ENCODE measurements at places on chromosomes 5 and 9.

DNA sequence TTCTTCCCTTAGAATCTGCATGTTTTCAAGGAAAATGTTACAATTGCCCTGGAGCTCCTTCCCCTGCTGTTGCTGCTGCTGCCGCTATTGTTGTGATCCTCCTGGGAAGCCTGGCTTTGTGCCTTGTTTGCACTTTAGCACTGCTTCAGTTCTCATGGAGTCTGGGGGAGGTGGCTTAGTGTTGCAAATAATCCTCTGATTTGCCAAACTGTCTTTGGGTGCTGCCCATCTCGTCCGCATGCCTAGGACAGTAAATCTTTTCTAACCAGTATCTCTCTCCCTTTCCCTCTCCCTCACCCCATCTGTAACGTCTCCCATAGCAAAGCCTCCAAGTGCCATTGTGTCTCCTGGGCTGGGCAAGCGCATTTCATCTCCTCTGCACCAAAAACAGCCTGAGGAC lies 30.3 kb downstream of the FAM240B start:
- DNase-seq = no peak

DNA sequence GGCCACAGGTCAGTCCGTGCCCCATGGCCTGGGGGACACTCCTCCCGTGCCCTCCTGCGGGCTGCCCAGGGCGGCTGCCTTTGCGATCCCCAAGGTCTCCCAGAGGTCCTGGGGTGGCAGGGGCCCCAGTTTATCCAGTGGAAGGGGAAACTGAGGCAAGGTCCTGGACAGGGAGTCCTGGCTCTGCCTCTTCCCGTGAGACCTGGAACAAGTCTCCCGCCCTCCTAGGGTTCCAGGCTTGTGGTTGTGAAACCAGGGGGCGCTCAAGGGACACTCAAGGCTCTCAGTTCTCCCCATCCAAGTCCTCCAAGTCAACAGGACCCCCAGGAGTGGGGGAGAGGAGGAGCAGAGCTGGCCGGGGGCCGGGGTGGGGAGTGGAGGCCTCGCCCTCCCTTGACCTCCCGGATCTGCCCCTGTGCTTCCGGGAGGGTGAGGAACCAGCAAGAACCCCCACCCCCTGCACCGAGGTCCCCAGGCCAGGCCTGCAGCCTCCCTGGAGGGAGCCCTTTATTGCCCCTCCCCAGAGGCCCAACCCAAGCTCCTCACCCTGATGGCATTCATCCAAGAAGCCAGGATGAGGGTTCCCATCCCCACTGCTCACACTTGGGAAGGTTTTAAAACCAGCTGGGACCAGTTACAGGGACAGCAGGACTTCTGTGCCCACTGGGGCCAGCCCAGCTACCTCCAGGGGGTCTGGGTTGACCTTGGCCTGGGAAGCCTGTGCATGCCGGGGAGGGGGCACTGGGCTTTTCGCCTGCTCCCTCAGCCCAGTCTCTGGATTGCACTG lies 24.7 kb upstream of the TMEM250 start:
- no peak for DNase-seq

- no peak for DNase-seq
Measured at GRCh38 chr9:130214776-130215340, 42.7 kb downstream of the NCS1 start.

DNA sequence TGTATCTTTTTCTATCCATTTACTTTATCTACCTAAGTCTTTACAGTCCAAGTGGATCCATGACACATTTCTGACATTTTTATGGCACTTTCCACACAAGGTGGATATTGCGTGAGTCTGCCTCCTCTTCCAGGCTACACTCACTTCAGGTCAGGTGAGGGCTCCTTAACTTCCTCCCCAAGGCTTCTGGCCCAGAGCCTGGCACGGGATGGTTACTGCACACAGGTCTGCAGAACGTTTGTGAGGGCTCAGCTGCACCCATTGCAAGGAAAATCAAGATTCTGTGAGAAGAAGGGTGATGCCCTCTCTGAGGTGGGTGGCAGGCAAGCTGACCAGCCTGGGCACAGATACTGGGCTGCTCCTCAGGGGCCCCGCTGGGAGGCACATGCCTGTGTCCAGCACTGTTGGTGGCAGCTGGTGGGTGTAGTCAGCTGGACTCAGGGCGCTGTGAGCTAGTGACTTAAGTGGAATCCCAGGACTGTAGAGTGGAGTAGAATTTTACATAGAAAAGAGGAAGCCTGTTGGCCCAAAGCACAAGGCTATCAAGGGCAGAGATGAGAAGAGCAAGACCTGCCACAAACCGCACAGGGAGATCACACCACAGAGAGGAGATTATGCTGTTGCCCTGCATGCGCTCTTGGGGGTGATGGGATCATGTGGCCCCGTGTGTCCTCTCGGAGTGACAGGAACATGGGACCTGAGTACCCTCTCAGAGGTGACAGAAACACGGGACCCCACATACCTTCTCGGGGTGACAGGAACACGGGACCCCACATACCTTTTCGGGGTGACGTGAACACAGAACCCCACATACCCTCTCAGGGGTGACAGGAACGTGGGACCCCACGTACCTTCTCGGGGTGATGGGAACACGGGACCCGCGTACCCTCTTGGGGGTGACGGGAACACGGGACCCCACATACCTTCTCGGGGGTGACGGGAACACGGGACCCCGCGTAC lies 21.3 kb downstream of the AHRR start:
- DNase-seq = no peak

GRCh38 chr5:56737002-56737621 lies 78.2 kb upstream of the MAP3K1 start:
- peak; percentile 10 for DNase-seq

GRCh38 chr5:131769336-131769735 lies 27.5 kb downstream of the FNIP1 start:
- no peak for DNase-seq

DNA sequence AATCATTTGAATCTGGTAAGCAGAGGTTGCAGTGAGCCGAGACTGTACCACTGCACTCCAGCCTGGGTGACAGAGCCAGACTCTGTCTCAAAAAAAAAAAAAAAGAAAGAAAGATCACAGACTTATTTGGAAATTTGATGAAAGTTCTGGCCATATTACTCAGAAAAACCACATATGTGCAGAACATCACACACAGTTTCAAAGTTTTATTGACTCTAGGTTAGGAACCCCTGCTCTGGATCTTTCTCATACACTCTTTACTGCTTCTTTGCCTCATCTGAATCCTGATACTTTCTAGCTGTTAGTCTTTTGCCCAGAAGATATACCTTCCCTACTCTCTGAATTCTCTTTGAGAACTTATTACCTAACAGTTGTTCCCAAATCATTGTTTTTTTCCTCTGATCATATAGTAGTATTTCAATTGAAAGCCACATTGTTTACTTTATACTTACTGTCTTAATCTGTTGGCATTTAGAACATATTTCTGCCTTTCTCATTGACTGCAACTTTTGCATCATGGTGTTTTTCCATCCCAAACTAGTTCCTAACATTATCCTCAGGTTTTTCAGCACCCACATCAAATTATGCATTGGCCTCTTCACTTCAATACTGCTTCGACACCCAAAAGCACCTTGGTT lies 68.7 kb downstream of the LNPEP start:
- DNase-seq = no peak

GRCh38 chr9:101693546-101694336 lies 44.7 kb downstream of the GRIN3A start:
- no peak for DNase-seq

GRCh38 chr9:76323490-76323889 lies 70.7 kb downstream of the RFK start:
- DNase-seq = no peak

DNA sequence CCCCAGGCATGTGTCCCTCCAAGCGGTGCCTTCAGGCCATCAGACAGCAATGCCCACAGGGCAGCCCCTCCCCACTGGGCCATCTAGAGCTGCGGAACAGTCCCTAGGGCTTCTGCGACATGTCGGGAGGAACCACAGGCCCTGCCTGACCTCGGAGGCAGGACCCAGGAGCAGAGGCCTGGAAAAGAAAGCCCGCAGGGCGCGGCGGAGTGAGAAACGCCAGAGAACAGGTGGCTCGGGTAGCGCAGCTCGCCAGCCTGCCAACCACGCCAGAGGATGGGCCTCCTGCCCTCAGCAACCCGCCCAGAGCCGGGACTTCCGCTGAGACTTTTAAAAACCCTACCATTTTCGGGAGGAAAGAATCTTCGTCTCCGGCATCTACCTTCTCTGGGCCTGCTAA lies 715 bp downstream of the LCN8 start:
- DNase-seq = no peak

- DNase-seq = no peak
Measured at GRCh38 chr5:143588933-143589662, 185.6 kb upstream of the NR3C1 start.

- no peak for DNase-seq
Measured at GRCh38 chr5:179880848-179881590, 22.4 kb upstream of the MRNIP start.

DNA sequence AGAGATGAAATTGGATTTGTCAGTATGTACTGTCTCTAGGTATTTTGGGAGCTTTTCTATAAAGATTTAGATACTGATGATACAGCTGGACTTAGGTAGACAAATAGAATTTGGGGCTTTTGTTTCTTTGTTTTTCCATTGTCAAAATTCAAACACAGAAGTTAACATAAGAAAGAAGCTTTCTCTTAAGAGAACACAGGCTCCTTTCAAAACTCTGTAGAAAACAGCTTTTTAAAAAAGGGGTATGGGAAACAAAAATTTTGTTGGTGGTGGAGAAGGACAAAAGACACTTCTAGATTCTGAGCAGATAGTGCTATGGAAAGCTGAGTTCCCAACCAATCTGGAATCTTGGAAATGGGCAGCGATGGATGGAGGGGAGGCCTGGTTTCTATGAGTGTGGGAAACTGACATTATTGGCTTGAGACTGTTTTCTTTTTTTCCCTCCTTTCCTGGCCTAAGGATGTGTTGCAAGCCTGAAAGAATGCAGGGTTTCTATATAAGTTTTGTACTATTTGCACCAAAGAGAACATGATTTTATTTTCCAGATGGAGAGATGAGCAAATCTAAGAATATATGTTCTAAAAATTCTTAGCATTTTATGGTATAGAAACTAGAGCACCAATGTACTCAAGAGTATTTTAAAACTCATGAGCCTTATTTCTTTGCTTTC lies 240.0 kb downstream of the PRR16 start:
- DNase-seq = no peak

GRCh38 chr9:137604345-137605086 lies 970 bp upstream of the ARRDC1 start:
- DNase-seq = no peak

DNA sequence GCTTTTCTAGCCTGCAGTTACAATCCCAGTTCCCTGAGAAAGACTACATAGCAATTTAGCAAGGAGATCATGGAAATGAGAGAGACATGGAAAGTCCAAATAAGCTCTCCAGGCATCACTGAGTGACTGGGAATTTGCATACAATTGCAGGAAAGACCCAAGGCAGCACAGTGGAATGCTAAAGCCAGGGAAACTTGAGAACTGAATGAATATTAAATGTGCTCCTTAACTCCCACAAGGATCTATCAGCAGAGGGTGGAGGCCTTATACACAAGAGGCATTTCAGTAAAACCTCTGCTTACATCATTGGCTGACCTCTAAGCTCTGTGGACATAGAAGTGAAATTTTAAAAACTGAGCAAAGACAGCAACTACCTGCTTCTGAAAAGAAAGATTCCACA lies 355.6 kb upstream of the DAB2 start:
- no peak for DNase-seq

DNA sequence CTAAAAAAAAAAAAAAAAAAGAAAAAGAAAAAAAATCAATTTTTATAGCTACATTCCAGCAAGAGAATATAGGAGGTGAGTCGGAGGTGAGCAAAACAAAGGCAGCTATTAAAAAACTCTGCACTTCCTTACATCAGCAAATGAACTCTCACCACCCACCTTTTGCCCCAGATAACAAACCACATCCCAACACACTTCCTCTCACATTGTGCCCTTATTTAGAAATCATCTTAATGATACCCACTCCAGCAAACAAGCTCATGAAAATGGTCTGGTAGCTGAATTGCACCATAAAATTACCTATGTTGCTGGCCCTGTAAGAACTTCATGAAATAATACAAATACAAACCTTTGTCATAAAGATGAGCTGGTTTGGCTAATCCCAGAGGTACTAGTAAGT lies 82.9 kb downstream of the CEMIP2 start:
- peak; percentile 27 for DNase-seq

DNA sequence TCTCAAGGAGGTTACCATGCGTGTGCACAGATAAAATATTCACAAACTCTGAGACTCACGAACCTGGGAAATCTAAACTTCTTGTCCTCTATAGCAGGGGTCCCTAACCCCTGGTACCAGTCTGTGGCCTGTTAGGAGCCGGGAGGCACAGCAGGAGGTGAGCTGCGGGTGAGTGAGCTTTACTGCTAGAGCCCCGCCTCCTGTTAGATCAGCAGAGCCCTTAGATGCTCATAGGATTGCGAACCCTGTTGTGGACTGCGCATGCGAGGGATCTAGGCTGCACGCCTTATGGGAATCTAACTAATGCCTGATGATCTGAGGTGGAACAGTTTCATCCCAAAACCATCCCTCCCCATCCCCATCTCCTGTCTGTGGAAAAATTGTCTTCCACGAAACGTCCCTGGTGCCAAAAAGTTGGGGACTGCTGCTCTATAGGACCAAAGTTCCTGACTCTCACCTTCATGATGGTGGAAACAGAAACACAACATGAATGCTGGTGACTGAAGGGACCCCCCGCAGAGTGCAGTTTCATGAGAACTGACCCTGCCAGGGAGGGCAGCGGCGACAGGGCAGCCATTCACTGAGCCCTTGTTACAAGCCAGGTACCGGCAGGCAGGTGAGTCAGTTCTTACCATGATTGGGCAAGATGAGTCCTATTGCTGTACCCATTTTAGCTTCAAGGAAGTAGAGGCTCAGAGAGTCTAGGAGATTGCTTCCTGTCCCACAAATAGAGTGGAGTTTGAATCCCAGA lies 181.9 kb downstream of the RGS3 start:
- DNase-seq = no peak

GRCh38 chr5:107455111-107455544 lies 215.6 kb downstream of the EFNA5 start:
- DNase-seq = no peak

DNA sequence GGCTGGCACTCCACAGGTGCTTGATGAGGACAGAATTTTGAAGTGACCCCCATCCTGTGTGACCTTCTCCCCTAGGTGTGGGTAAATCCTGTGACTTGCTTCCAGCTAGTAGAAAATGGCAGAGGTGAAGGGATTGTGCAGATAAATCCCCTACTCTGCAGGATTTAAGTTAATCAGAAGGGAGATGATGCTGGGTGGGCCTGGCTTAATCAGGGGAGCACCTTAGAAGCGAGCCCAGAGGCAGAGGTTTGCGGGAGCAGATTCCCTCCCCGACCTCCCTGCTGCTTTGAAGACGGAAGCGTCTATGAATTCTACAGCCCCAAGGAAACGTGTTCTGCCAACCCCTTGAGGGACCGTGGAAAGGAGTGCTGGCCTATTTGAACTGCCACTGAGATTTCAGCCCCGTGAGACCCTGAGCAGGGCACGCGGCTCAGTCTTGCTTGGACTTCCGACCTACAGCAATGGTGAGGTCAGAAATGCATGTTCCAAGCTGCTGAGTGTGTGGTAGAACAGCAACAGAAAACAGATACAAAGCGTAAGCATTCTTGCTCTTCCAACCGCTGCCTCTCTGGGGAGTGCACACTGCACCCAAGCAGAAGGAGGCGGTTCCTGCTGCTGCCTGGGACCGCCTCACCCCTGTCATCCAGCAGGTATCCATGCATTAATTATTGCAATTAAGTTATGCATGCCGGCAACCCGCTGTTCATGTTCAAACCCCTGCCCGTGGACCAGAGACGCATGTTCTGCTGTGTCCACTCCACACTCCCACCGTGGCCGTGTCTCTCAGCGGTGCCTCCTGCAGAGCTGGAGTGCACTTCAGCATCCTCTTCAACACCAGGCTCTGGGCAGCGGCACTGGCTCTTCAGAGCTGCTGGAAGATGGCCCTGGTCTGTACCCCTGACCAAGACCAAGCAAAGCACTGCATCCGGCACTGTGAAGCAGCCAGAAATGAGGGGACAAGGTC lies 54.6 kb upstream of the RXRA start:
- no peak for DNase-seq
